NCI-H187 treated with DMSO at 0.1 percent for 48 hours (cell line): ENCODE measurements at places on chromosomes 1 and 21.

DNA sequence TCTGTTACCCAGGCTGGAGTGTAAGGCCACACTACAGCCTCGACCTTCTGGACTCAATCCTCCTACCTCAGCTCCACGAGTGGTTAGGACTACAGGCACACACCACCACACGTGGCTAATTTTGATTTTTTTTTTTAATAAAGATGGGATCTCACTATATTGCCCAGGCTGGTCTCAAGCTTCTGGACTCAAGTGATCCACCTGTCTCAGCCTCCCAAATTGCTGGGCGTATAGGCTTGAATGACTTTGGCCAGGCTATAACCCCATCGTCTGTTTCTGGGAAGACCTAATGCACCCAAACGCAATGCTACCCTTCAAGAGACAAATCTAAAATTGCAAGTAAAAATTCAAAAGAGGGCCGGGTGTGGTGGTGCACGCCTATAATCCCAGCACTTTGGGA, 52.1 kb downstream of the DAP3 start:
- DNase-seq: no peak

- DNase-seq: no peak
These were observed 40.4 kb upstream of the NTNG1 start for GRCh38 chr1:107100331-107100984.

DNA sequence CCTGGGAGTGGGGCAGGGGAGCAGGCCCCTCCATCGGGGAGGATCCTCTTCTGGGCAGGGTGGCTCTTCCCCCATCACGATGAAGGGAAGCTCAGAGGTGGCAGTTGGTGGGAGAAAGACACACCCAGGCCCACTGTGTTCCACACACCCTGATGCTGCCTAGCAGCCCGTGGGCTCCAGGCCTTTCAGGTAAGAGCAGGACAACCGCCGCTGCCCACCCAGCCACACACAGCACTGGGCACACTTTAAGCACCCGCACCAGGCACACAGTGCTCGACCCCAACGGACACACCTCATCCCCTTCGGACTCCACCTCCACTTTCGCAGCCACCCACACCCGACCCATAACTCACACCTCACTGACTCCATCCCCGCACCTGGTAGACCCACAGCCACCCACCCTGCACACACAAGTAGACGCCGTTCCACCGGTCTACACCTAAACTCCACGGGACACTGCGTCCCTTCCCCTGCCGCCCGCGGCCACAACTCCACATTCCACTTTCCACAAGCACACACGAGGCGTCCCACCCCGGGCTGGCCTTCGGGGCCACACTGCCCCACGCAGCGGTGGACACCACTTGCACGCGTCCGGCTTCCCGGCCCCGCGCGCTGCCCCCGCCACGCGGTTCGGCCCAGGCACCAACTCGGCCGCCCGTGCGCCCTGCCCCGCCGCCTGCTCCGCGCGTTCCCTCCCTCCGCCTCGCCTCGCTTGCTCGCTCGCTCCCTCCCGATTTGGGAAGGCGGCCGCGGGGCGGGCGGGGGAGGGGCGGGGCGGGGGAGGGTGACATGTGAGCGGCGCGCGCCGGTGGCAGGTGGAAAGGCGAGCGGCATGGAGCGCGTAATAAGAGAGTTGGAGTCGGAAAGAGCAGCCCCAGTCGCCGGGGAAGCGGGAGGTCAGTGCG, at the start of gene KCNQ4:
Gene KCNQ4, plus strand, starts transcription at position 787 of the 905 bp plus-strand sequence. CDS start 307 bp downstream, outside the sequence.
- DNase-seq: no peak

- no peak for DNase-seq
These were observed 17.9 kb downstream of the B3GALNT2 start for GRCh38 chr1:235486321-235486720.

GRCh38 chr1:77511440-77511840, 171.0 kb downstream of the ZZZ3 start:
- no peak for DNase-seq

- no peak for DNase-seq
These were observed 949.7 kb upstream of the TMPRSS15 start for GRCh38 chr21:19353256-19353655.

DNA sequence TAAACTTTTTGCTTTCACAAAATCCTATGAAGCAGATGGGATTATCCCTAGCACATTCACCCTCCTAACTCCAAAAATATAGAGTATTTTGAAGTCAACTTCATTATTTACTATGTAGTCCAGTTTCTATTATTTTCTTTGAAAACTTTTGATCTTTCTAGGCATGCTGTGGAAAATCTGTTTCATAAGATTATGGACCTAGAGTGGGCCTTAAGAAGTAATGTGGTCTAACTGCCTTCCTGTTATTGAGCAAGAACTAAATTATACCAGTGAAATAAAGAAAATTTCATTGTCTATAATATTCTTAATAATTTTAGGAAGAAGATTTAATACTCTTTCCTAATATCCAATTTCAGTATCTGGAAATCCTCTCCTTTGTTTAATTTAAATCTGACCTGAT, 58.1 kb downstream of the PRKACB start:
- no peak for DNase-seq

DNA sequence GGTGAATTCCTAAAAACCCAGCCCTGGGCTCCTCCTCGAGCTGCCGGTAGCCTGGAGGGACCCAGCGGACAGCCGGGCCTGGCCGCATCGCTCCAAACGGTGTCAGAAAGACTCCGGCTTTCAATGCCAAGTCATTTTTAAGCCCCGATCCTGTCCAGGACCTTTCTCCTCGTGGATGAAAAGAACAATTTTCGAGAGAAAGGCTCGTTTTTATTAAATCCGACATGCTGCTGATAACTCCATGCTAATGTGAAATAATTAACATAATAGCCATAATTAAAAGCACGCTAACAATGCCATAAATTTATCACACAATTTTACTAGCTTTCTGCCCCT, 4.6 kb upstream of the FOXD3 start:
- DNase-seq: no peak

DNA sequence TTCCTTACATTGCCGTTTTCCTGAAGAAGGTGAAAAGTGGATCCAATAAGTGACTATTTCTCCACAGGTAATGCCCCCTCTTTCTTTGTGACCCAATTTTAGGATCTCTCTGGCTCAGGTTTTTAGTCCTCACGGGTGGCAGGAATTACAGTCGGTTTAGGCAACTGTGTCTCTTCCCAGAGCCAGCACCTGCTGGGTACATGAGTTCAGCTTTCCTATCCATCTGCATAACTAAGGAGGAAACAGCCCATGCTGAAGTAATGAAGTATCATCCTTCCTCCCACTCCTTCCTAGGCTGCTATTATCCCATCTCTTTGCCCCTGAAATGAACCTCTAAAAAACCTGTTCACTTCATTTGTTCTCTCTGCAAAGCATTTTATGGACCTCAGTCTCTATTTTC, 544.6 kb downstream of the NEGR1 start:
- DNase-seq: no peak

- no peak for DNase-seq
These were observed 33.4 kb downstream of the NUCKS1 start for GRCh38 chr1:205716371-205717132.

DNA sequence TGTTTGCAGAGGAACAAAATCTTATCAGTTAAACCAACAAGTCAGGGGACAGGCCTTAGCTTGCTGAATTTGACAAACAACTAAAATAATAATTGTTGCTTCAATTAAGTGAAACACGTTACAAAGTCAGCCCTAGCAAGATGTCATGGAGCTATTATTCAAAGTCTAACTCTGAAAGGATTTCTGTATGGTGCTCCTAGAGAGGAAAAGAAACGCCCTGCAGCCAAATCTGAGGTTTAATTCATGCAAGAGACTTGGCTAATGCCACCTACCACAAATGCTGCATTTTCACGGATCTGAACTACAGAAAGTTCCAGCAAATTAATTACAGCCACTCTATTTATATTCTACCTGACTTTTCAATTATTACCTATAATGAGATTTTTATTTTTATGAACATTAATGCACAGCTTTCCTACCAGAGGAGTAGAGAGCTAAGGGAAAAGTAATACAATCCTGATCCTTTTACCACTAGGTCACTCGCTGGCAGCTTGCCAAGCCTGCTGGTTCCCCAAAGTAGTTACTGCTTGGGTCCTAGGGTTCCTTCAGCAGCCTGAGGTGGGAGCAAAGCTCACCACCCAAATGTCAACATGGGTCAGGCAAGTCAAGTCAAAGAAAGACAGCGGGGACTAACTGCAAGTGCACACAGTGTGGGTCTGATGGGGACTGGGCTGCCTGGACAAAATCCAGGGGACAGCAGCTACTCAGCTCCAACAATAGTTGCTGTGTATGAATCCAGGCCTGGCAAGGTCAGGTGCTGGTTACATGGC, 8.5 kb downstream of the COLGALT2 start:
- DNase-seq: no peak

DNA sequence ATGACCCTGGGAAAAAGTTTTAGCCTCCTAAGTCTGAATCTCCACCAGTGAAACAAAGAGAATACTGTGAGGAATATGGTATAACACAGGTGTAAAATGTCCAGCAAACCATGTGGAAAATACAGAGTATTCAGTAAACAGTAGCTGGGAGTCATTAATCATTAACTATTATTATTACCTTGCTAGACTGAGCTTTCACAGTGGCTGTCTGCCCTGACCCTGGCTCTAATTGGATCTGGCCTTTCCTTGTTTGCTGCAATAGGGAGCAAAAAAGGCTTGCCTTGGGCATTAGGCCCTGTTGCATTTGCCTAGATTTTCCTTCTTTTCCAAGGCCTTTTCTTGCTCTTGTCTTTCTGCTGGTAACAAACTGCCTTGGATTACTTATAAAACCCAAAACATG, 179.1 kb upstream of the BEND5 start:
- no peak for DNase-seq

DNA sequence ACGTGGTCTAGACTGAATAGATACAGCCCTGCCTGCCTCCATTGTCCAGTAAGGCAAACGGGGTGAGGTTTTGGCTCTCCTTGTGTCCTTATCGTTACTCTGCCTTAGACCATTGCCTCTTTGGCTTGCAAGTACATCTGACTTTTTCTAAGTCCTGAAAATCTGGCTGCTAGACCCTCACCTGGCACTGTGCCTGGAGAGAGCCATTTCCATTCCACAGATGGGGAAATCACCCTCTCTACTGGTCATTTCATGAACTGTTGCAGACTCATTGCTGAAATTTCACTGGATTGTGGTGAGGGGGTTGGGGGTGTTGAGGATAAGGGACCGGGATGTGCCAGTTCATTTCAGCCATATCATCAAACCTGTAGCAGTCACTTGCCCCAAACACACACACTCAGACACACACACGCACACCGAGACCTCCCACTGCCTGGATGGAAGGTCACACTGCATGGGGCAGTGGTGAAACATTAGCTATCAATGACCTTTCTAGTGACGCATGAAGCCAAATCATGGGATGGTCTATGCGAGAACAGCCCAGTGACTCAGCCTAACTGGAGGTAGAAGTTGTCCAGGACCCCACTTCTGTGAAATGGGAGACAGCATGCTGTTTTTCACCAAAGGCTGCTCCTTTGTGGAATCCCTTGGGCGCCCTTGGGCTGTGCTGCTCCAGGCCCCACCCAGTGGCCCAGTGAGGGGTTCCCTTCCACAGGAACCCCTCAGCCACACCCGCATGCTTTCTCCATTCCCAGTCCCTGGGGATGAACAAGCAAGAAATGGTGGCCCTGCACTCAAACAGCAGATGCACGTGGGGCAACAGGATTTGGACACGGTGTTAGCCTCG, 34.9 kb upstream of the VASH2 start:
- no peak for DNase-seq

- DNase-seq: no peak
These were observed 57.1 kb upstream of the ADARB1 start for GRCh38 chr21:45017039-45017960.

DNA sequence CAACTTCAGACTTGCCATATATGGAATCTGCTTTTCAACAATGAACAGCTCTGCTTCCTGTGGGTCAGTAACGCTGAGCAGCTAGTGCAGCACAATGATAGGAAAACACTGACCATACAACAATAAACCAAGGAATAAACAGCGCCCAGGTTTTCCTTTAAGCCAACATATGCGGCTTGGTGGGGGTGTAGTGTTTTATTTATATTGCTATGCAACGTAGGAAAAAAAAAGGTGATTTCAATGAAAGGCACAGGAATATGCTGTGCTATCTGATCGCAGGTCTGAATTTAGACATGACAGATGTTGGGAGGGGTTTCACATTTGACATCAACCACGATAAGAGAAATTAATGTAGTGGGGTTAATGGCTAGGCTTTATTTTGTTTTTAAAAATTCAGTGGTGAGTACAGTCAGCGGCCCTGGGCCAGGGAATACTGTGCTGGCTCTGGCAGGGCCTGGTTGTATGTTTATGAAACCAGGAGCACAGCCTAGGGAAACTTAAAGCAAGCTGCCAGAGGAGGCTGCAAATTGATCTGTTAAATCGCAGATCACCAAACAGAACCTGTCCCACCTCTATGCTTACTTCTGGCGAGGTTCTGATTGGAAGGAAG, 4.3 kb downstream of the TSPAN2 start:
- DNase-seq: no peak
